ENCODE measurements at places on chromosomes 11 and 22. TPM values are rescaled to one million over a fixed set of nuclear protein-coding genes. Genes with fewer than 3 reads are reported as not detected.

ANAPC15 gene
- 67.4 TPM for total RNA-seq

CBX7 gene
- total RNA-seq: 23.6 TPM

- peaks cover 3% of the 10 kb centered on the region for H3K36me3 ChIP-seq
- H3K4me1 ChIP-seq: peaks cover 11% of the 10 kb centered on the region
- no peak overlapping the region for H3K4me3 ChIP-seq
- DNase-seq: no peak
- peaks cover 5% of the 10 kb centered on the region for H3K27me3 ChIP-seq
Observed at GRCh38 chr22:36852056-36852973, 8.5 kb upstream of the NCF4 start.

- no peak for DNase-seq
- H3K36me3 ChIP-seq: no peaks in the 10 kb centered on the region
- H3K27me3 ChIP-seq: peaks cover 3% of the 10 kb centered on the region
Observed at GRCh38 chr11:113287801-113288200, 26.6 kb upstream of the TTC12 start.

DNA sequence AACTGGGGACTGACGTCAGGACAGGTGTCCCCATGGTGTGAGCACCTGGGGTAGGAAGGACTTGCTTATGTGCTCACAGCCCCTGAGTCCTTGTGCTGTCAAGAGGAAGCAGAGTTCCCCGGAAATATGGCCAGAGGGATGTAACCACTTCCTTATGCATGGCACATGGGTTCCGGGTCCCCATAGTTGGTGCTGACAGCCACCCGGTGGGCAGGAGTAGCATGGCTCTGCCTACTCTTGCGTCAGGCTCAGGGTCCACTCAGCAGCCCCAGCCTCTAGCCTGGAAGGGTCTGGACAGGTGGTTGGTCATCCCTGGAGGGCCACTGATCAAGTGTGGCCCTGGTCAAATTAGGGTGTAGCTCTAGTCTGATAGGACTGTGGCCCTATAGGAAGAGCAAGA, 42.8 kb upstream of the CCND1 start:
- H3K27ac ChIP-seq: no peak overlapping the region
- no peak for DNase-seq
- H3K27me3 ChIP-seq: no peaks in the 10 kb centered on the region
- no peaks in the 10 kb centered on the region for H3K4me1 ChIP-seq

DNA sequence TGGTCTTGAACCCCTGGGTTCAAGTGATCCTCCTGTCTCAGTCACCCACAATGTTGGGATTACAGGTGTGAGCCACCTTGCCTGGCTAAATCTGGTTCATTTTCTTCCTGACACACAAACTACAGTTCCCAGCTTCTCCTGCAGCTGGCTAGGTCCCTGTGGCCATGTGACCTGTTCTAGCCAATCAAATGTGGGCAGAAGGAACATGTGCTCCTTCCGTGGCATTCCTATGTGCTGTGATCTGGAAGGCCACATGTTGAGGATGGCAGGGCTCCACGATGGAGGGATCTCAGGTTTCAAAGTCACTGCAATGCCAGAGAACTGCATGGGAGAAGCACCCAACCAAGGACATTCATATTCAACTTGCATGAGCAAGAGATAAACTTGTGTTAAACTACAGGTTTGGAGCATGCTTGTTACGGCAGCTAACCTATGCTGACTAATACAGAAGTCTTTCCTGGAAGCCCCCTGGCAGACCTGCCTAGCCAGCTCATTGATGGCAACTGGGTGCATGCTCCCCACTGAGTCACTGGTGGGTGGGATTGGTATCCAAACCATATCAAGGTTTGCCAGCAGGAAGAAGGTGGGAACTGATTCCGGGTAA, 86.0 kb downstream of the RPS6KA4 start:
- no peaks in the 10 kb centered on the region for H3K36me3 ChIP-seq
- peaks cover 9% of the 10 kb centered on the region for H3K4me1 ChIP-seq
- peaks cover 9% of the 10 kb centered on the region for H3K27me3 ChIP-seq
- no peak overlapping the region for H3K27ac ChIP-seq

DAGLA gene
- not detected for total RNA-seq

EMID1 gene
- 0.14 TPM for total RNA-seq

PRR5L gene
- total RNA-seq: 7.0 TPM

DNA sequence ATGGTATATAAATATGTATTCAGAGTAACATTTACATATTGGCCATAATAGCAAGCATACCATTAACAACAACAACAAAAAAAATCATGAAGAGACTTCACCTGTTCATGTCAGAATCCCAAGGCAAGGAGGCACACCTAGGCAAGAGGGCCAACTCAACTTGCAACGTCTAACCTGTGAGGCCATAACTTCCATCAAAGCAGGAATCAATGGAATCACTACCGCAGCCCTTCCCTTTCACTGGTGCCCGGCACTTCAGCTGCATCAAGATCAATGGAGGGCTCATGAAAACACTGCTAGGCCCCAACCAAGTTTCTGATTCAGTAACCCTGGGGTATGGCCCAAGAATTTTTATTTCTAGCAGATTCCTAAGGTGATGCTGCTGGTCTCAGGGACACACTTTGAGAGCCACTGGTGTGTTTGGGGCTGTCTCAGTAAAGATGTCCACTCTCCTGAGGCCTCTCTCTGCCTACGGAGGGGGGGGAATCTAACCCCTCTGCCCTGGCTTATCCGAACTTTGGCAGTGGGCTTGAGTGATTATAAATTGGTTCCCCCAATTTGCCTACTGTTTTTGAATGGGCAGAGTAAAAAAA, 8.0 kb downstream of the ZFTA start:
- no peak overlapping the region for H3K27ac ChIP-seq
- no peaks in the 10 kb centered on the region for H3K27me3 ChIP-seq
- H3K4me3 ChIP-seq: no peak overlapping the region
- no peaks in the 10 kb centered on the region for H3K4me1 ChIP-seq

CYP2D6 gene
- total RNA-seq: 2.0 TPM

PRODH gene
- not detected for total RNA-seq

- H3K36me3 ChIP-seq: no peaks in the 10 kb centered on the region
- H3K27me3 ChIP-seq: no peaks in the 10 kb centered on the region
- no peak overlapping the region for H3K4me3 ChIP-seq
- H3K4me1 ChIP-seq: no peaks in the 10 kb centered on the region
- no peak overlapping the region for H3K27ac ChIP-seq
- no peak for DNase-seq
Observed at GRCh38 chr11:24872186-24872585, 375.3 kb downstream of the LUZP2 start.

GRCh38 chr11:128367573-128367972, 219.8 kb downstream of the ETS1 start:
- H3K4me1 ChIP-seq: peaks cover 25% of the 10 kb centered on the region
- H3K27ac ChIP-seq: peak overlapping the region; percentile 30
- no peaks in the 10 kb centered on the region for H3K36me3 ChIP-seq

DNA sequence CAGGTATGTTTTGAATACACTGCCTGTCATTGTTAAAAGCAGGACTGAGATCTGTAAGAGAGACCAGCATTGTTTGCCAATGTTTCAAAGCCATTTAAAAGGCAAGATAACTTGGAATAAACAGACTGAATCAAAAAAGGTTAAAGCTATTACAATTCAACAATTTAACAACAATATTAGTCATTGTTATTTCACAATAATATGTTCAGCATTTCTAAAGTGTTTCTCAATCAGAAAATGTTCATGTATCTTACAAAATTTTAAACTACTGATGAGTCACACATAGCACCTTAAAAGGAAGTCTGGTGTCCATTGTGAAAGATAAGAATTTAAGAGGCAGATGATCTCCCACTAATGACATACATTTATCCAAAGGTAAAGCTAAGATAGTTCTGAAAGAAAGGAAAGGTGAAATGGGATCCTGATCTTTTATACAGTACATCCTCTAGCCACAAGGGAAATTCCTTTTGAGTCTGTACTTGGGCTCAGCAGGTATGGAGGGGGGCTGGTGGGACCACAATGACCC, 79.7 kb downstream of the MAML2 start:
- H3K4me1 ChIP-seq: peaks cover 89% of the 10 kb centered on the region
- peaks cover 14% of the 10 kb centered on the region for H3K36me3 ChIP-seq
- no peaks in the 10 kb centered on the region for H3K27me3 ChIP-seq
- DNase-seq: no peak
- no peak overlapping the region for H3K4me3 ChIP-seq
- H3K27ac ChIP-seq: peak overlapping the region; percentile 40

DNA sequence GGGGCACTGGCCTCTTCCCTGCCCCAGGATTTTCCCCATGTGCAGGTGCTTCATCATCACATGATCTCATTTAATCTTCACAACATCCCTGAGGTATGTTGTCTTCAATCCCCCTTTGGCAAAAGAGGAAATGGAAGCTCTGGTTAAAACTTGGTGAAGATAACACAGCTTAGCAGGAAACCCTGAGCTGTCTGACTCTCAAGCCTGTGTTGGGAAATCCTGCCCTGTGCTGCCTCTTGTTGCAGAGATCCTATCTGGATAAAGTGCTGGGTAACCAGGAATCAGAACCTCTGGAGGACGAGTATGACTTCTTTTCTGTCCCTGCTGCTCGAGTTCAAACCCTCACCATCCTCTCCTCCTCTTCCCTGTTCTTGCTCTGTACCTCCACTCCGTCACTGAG, 13.1 kb upstream of the E2F8 start:
- H3K4me3 ChIP-seq: no peak overlapping the region
- peaks cover 20% of the 10 kb centered on the region for H3K27me3 ChIP-seq
- H3K4me1 ChIP-seq: no peaks in the 10 kb centered on the region
- DNase-seq: no peak

BTG4 gene
- 0.36 TPM for total RNA-seq

GRCh38 chr11:66953081-66953833, 4.9 kb downstream of the PC start:
- H3K4me1 ChIP-seq: peaks cover 9% of the 10 kb centered on the region
- no peaks in the 10 kb centered on the region for H3K36me3 ChIP-seq
- no peak for DNase-seq
- no peak overlapping the region for H3K27ac ChIP-seq
- H3K27me3 ChIP-seq: no peaks in the 10 kb centered on the region

DNA sequence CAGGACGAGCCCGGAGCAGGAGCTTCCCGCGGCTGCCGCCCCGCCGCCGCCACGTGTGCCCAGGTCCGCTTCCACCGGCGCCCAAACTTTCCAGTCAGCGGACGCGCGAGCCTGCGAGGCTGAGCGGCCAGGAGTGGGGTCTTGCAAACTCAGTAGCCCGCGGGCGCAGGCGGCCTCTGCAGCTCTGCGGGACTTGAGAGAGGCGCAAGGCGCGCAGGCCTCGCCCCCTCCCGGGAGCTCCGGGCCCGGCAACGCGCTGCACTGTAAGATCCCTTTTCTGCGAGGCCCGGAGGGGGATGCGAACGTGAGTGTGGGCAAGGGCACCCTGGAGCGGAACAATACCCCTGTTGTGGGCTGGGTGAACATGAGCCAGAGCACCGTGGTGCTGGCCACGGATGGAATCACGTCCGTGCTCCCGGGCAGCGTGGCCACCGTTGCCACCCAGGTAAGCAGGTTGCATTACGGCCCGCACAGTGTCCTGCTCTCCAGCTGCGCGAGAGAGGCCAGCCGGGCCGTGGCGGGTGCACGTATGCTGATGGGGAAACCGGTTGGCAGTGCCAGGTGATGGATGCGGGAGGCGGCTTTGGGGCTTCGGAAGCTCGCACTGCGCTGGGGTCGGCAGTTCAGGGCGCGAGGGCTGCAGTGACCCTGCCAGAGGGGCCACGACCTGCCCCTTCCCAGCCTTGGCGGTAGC, 2.0 kb downstream of the SLC6A5 start:
- H3K4me3 ChIP-seq: no peak overlapping the region
- no peak overlapping the region for H3K27ac ChIP-seq
- no peak for DNase-seq
- H3K4me1 ChIP-seq: peaks cover 5% of the 10 kb centered on the region
- peaks cover 90% of the 10 kb centered on the region for H3K27me3 ChIP-seq

- DNase-seq: no peak
- H3K27ac ChIP-seq: no peak overlapping the region
- no peaks in the 10 kb centered on the region for H3K27me3 ChIP-seq
Observed at GRCh38 chr11:32100495-32100894, 9.6 kb downstream of the RCN1 start.

GRCh38 chr11:124894606-124895430, 2.8 kb downstream of the ROBO4 start:
- DNase-seq: no peak
- no peak overlapping the region for H3K4me3 ChIP-seq
- H3K27me3 ChIP-seq: peaks cover 3% of the 10 kb centered on the region
- no peaks in the 10 kb centered on the region for H3K36me3 ChIP-seq
- peaks cover 2% of the 10 kb centered on the region for H3K4me1 ChIP-seq

DNA sequence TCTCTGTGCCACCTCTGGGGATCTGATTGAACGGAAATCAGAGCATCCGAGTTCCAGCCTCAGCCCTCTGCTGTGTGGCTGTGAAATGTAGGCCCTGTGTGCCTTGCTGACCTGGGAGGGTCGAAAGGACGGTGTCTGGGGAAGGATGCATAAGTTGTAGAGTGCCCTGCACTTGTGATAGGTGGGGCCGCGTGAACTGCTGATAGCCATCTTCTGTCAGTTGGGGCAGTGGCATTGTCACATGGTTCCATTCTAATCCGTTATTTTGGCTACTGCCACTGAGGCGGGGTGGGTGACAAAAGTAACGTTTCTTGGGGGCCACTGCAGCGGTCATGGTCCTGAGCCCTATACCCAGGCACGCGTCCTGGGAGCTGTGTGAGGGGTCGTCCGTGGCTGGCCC, 63.4 kb downstream of the LRP5 start:
- no peak for DNase-seq
- H3K36me3 ChIP-seq: no peaks in the 10 kb centered on the region
- H3K4me1 ChIP-seq: peaks cover 11% of the 10 kb centered on the region

DNA sequence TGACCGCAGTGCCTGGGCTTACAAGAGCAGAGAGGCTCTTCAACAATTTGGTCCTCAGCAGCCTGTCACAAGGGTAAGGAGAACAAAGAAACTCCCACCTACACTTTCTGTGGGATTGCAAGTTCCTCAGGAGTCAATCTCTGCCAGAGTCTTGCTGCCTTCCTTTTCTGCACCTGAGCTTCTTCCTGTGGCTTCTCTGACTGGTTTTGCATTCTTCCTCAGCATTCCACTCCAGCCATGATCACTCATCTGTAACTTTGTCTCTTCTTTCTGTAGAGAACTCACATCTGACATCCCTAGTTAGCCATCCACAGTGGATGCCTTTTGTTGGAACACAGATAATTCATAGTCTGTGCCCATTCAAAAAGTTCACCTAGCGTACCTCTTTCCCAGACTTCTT, 14.2 kb upstream of the OR6A2 start:
- no peak for DNase-seq
- H3K27me3 ChIP-seq: peaks cover 10% of the 10 kb centered on the region
- H3K36me3 ChIP-seq: no peaks in the 10 kb centered on the region
- H3K4me1 ChIP-seq: no peaks in the 10 kb centered on the region
- H3K4me3 ChIP-seq: no peak overlapping the region
- no peak overlapping the region for H3K27ac ChIP-seq

- no peak overlapping the region for H3K27ac ChIP-seq
- peaks cover 3% of the 10 kb centered on the region for H3K27me3 ChIP-seq
- H3K36me3 ChIP-seq: no peaks in the 10 kb centered on the region
Observed at GRCh38 chr22:45460288-45461109, 42.2 kb upstream of the FBLN1 start.

GRCh38 chr22:29480512-29481264, 670 bp downstream of the NEFH start:
- H3K27ac ChIP-seq: peak overlapping the region; percentile 43
- H3K4me3 ChIP-seq: peak overlapping the region; percentile 73
- H3K4me1 ChIP-seq: peaks cover 14% of the 10 kb centered on the region
- peak; percentile 65 for DNase-seq

OR56A1 gene
- not detected for total RNA-seq

GRCh38 chr11:75668451-75669297, at the start of gene MAP6:
Gene MAP6, minus strand, starts transcription at chr11:75669038. Its CDS starts 669 bp downstream, at chr11:75668369.
- peak; percentile 28 for DNase-seq
- no peak within 1 kb of the TSS for H3K27ac ChIP-seq
- peak within 1 kb of the TSS; percentile 68 for H3K4me3 ChIP-seq
- no peaks in the 10 kb centered on the region for H3K36me3 ChIP-seq
- peaks cover 12% of the 10 kb centered on the region for H3K4me1 ChIP-seq

- no peak overlapping the region for H3K27ac ChIP-seq
- H3K36me3 ChIP-seq: no peaks in the 10 kb centered on the region
- peaks cover 12% of the 10 kb centered on the region for H3K27me3 ChIP-seq
- H3K4me1 ChIP-seq: peaks cover 21% of the 10 kb centered on the region
- DNase-seq: no peak
- no peak overlapping the region for H3K4me3 ChIP-seq
Observed at GRCh38 chr11:10722307-10722706, 28.7 kb upstream of the CTR9 start.

PKP3 gene
- total RNA-seq: 0.18 TPM
